ENCODE measurements at places on chromosomes 4 and X.

DNA sequence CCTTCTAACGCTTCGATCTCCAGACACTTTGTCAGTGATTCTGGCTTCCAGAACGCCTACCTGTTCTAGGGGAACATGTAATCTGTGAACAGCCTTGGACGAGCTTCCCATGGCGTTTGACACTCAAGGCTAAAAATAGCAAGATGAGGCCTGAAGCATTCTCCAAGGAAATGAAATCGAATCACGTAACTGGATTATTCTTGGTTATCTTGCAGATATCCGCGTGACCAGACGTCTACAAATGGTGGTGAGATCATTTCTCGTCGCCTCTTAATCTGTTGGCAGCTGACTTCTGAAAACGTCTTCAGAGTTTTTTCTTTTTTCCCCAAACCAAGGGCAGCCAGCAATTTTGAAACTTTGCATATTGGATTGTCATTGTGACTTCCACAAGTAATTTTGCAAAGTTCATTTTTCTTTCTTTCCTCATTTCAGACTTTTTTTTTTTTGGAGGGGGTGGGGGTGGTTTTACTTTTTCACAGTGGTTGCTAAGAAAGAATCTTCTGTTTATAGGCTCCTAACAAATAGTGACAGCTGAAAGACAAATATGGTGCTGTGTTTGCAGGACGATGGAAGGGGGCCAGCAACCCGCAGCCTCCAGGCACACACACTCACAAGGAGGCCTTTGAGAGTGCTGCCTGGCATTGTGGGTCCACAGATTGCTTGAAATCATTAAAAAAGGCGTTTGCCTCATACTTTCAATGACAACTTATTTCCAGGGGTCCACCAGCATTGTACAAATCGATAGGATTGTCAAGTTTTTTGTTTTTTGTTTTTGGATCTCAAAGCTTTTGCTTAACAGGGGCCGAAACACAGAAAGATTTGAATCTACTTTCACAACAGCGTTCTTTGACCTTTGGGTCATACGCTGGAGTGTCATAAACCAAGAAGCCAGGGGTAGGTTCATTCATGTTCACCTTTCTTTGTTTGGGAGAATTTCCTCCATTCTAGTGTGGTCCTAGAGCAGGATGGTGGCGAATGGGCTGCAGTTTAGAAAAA, 32.4 kb upstream of the PDLIM3 start:
- no peak for DNase-seq

DNA sequence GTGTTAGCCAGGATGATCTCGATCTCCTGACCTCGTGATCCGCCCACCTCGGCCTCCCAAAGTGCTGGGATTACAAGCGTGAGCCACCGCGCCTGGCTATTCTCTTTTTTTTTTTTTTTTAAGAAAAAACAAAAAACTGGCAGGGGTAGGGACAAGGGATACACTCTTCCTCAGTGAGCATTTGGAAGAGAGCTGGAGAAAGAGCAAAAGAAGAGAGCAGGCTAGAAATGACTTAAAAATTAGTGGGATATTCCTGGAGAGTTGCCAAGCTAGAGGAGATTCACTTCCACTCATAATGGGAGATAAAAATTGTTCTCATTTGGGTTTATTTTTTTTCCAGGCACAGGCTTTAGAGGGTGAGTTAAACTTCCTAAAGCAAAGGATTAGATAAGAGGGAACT, 140.0 kb upstream of the SCML1 start:
- DNase-seq = no peak

DNA sequence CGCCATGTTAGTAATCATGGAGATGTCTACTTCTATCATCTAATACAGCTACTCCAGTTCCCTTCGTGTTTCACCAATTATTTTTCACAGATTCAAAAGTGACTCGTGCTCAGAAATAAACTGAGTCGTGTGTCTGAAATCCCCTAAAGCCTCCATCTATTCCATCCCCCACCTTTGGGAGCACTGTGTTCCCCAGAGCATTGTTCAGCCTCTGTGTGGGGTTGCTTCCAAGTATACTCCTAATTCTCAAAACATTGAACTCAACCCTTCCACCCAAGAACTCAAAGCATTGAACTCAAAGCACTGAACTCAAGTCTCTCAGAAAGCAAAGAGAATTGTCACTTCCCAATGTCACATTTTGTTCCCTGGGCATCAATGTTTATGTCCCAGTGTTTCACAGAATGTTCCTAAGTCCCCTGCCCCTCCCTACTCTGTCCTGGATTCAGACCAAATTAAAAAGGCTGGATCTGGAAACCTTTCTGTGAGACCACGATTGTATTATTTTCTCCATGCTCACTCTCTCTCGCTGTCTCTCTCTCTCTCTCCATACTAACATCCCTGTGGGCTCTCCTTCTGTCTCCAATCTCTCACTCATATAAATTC, 138.5 kb upstream of the QRFPR start:
- no peak for DNase-seq

DNA sequence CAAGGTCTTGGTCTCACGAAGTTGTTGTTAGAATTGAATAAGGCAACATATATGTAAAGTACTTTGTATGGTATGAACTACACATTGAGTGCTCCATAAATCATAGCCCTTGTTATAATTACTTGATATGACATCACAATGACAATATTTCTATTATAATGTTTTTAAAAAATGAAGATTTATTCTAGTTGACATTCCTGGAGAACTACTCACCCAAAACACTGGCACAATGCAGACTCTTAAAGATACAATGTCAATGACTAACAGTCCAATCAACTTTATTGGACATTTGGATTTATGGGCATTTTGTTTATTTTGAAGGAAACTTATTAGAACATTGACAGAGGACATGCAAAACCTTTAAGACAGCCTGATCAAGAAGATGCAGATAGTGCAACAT, 55.3 kb downstream of the ASB9 start:
- no peak for DNase-seq

- DNase-seq = peak; percentile 54
Measured at GRCh38 chr4:110059556-110060191, 138.7 kb downstream of the ELOVL6 start.

- DNase-seq = no peak
Measured at GRCh38 chr4:1031956-1032795, 20.8 kb downstream of the FGFRL1 start.

GRCh38 chr4:158538911-158539310, 17.2 kb downstream of the RXFP1 start:
- DNase-seq = no peak

- no peak for DNase-seq
Measured at GRCh38 chr4:152970102-152970820, 34.1 kb downstream of the FHDC1 start.

GRCh38 chr4:38924353-38924752, 56.7 kb downstream of the FAM114A1 start:
- DNase-seq = no peak
